ENCODE measurements at places on chromosomes 6 and 20.
A peak's percentile ranks its signal among the peaks of the same experiment; 100 is the strongest.

GRCh38 chr6:84569882-84570281 lies 194.5 kb downstream of the TBX18 start:
- DNase-seq, result no peak

GRCh38 chr6:100427452-100427851 lies 37.3 kb downstream of the SIM1 start:
- DNase-seq, result no peak

DNA sequence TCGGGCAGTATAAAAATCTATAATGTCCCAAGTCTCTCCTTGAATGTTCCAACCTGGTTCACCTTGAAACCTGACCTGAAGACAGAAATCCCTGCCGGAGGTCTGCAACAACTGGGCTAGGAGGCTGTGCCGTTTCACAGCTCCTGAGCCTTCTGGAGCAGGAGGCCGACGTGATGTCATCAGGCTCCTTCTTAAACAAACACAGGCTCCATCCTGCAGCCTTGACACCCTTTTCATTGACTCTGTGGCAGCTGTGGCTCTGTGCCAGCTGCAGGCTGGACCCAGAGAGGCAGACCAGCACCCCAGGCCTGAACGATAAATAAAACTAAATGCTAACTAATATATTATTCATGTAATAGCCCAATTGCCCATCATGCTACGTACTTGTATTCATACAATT lies 483.9 kb downstream of the CD83 start:
- DNase-seq, result no peak

GRCh38 chr6:56404599-56404998 lies 157.2 kb upstream of the COL21A1 start:
- DNase-seq, result no peak

DNA sequence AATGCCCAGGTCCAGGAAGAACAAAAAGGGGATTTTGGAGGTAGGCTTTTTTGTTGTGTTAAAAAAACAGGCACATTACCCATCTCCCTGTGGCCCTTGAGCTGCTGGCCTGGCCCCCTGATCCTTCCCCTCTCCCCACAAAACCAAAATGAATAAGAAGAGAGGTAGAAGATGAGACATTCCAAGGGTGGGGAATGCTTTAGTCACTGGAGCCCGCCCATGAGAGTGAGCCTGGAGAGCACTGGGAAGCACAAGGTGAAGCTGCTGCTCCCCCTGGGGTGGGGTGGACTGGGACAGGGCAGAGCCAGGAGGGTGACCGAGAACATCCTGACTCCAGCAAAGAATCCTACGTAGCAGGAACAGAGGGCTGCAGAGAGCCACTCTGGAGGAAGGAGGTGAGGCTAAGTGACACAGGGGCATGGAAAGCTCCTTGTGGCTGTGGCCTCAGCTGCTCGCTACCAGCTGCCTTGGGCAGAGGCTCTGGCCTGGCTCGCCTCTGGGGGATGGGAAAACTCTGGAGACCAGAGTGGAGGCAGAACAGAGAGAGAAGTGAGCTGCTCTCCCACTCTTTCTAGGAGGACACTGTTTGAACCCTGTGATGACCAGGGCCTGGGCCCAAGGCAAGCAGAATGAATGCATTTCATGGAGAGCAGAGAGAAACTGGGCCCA lies 48.3 kb downstream of the AKAP7 start:
- DNase-seq, result peak; percentile 11

All from iPS-NIHi11 (cell line).